AG20443 (cell line): ENCODE measurements at places on chromosomes 2 and 18.
A peak's percentile ranks its signal among the peaks of the same experiment; 100 is the strongest.

DNA sequence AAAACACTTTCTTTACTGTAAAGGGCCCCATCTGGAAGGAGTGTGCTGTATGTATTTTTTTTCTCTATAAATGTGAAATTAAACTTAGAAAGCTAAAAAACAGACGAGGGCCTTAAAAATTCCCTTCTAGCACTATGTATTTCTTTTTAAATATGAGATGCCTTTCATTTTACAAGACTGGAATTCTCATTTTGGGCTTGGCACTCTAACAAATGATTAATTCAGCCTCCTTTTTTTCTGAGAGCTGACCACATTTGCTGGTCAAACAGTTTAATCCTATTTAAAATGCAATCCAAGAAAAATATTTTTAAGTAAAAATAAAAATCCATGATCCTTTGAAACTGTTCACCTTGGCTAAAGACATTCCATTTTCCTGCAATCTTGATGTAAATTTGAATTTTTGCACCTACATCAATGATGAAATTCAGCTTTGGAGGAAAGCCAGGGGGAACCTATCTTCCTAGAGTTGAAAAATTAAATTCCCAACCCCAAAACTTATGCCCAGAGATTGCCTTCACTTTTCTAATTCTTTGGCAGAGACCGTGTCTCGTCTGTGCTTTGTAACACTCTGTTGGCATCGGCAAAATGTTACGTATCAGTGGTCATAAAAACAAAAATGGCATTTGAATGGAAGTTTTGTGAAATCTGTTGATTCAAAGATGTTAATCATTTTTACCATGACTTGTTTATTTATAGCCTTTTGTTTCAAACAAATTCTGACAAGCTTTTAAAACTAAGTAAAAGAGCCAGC is 284.5 kb downstream of the ZNF521 start:
- DNase-seq: peak; percentile 41

- DNase-seq: peak; percentile 29
Measured at GRCh38 chr2:219995991-219996765, 368.7 kb downstream of the SLC4A3 start.

DNA sequence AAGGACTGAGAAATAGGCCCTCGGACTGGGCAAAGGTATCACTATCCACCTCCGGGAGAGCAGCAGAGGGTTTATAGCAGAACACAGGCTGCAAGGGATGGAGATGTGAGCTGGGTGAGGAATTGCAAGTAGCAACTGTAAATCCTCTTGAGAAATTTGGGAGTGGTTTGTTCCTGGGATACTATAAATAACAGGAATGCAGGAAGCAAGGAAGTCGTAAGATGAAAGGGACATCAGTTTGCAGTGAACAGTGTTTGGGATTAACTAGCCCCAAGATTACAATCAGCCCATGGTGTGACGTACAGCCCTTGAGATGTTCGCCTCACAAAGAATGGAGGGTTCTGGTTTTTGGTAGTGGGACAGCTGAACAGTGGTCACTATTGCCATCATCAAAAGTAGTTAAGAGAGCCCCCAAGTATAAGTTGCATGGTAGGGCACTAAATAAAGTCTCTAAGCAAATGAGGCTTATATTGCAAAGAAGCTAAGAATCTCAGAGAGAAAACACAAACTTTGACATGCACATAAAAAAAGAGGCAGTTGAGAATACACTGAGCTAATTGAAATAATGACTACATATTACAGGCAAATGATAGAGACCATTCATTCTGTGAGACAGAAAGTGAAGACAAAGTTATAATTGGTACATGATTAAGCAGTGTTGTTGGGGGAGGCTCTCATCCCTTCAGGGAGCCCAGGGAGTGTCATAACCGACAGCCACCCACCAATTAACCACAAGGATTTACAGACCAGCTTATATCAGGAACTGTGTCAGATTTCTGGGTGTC is 362.5 kb upstream of the ACVR2A start:
- DNase-seq: peak; percentile 26

- no peak for DNase-seq
Measured at GRCh38 chr2:41832218-41832617, 215.6 kb upstream of the PKDCC start.

GRCh38 chr2:127597046-127597983 is 48.6 kb upstream of the GPR17 start:
- DNase-seq: no peak

- no peak for DNase-seq
Measured at GRCh38 chr2:16224298-16225045, 284.1 kb downstream of the MYCN start.

GRCh38 chr2:47065771-47066380 is 89.2 kb downstream of the STPG4 start:
- peak; percentile 84 for DNase-seq

DNA sequence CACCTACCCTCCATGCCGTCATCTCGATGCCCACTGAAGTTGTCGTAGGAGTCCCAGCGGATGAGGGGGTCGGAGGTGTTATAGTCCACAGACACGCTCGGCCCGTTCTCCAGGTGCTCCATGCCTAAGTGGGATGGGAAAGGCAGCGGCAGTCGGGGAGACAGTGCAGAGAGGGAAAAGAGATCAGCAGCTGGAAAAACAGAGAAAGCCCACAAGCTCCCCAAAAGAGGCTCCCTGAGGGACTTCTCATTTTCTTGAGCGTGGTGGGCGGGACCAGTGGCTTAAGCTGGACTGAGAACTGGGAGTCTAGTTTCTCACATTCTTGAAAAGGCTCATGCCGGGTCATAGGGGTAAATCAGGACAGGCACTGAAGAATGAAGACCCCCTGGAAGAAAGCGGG is 121.9 kb downstream of the TNS1 start:
- no peak for DNase-seq

DNA sequence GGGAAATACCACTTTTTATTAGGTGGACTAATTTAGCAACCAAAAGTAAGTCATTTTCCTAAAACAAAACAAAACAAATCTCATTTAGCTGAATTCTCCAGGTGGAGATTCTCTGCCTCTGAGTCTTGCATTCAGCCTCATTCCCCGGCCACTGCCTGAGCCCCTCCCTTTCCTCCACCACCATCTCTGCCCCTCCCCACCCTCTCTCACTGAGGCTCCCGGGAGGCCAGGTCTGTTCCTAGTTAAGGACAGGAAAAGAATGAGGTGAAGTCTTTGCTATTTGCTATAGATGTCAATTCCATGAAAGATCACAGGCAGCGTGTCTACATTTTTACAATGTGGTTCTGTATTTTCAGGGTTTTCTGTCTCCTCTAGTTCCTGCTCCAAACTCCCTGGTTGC is 83.0 kb upstream of the SOX11 start:
- DNase-seq: no peak

DNA sequence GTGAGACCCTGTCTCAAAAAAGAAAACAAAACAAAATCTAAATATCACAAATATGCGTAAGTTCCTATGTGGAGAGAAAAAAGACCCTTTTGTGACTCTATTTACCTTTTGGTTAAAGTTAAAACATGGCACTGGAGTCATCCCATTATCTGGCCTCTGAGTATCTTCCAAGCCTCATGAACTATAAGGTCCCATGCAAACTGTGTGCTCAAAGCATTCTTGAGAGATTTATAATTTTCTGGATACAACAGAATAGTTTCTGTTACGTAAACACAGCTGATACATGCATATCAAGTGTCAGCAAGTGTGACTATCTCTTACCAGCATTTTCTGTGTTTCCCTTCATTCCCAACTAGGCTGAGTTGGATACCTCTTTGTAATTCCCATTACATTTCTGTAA is 8.8 kb upstream of the NOSTRIN start:
- no peak for DNase-seq

DNA sequence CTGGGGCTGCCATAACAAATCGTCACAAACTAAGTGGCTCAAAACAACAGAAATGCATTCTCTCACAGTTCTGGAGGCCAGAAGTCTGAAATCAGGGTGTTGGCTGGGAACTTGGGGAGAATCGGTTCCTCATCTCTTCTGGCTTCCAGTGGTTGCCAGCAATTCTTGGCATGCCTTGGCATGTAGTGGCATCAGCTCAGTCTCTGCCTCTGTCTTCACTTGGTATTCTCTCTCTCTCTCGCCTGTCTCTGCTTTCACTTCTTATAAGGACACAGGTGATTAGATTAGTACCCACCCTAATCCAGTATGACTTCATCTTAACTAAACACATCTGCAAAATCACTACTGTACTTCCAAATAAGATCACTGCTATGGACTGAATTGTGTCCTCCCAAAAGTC is 695.4 kb upstream of the ID2 start:
- no peak for DNase-seq

GRCh38 chr2:136019825-136020224 is 34.4 kb upstream of the DARS1 start:
- no peak for DNase-seq

DNA sequence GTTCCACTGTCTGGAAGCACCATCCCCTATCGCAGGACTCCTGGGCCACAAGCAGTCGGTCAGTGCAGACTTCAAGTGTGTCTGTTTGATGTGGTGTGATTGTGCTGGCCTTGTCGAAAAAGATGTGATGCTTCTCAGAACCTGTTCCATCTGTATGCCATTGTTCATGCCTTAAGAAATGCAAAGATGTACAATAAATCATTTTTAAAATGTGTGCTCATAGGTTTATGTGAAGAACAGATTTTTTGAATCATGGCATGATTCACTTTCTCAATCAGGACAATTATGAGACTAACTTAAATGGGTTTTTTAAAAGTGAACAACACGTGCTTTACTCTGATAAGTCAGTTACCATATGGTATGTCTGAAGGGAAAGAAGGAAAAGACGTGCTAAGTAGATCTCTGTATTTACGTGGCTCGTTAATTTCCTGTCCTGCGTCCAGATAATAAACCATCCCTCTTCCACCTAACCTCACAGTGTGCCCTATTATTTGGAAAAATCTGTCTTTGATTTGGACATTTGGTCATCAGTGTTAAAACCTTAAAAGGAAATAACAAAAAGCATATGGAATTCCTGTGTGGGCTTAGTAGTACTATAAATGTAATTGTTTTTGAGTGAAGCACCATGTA is 54.9 kb downstream of the PRKRA start:
- DNase-seq: no peak

- DNase-seq: no peak
Measured at GRCh38 chr2:171325886-171326585, 107.8 kb downstream of the METTL8 start.

GRCh38 chr2:157182204-157182709 is 75.2 kb upstream of the GALNT5 start:
- DNase-seq: no peak

DNA sequence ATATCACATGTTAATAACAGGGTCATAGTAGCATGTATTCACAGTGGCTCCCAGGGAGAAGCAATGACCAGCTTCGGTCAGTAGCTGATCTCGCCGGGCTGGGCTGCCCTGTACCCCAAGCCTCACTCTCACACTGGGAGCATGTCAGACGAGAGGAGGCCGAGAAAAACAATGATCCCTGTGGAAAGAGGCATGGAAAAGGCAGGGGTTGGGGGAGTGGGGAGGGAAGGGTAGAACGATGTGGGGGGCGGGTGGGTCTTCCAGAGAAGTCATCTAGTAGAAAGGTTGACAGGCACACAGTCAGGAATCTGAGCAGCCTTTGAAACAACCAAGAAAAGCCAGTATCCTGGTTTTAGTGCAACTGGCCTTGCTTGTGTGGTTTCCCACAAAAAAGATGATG is 25.4 kb downstream of the TGFA start:
- no peak for DNase-seq

- peak; percentile 74 for DNase-seq
Measured at GRCh38 chr18:56327191-56327885, 311.1 kb downstream of the TXNL1 start.

DNA sequence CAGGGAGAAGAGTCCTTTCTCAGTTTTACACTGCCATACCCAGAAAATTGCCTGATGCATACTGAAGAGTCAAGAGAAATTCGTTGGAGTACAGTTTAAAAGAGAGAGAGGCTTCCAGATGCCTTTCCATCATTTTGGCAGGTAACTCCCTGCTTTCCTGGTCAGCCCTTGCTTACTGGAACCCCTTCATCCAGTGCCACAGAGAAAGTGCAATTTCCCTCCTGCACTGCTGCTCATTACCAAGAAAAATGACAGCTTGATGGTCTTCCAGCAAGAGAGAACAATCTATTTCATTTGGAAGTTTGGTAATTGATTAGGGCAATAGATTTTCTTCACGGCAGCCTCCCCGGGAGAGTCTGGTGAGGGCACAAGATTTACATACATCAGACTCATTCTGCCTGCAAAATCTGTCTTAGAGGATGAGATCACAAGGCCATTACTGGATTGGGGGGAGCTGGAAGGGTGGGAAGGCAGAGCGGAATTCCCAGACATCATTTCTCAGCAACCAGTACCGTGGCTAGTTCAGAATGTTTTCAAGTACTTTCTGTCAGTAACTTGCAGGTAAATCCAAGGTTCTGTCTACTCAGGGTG is 102.8 kb upstream of the SLC14A2 start:
- DNase-seq: no peak

DNA sequence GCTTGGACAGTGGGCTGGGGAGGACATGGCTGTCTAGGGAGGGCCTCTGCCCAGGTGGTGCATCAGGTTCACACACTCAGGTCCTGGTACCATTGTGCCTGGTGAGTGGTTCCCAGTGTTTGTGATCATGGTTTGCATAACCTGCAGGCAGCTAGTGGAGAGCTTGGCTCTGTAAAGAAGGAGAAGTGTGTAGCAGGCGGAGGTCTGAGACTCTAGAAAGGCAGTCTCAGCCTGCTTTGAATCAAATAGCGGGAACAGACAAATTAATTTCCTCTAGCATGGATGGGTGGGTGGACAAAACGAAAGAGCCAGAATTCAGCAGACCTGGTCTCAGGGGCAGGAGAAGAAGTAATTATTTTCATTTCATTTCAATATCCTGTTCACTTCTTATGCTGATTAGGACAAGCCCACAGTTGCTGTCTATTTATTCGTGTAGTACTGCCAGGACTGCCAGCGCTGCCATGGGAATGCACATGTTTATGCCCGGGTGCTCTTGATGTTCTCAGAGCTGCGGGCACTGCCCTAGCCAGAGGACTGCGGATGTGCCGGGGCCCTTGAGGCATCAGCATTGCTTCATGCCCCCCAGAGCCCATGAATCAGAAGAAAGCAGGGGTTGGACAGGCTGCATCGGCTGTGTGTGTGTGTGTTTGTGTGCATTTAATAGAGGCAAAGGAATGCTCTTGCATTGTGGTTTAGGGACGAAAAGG is 45.4 kb upstream of the DLX2 start:
- peak; percentile 70 for DNase-seq

DNA sequence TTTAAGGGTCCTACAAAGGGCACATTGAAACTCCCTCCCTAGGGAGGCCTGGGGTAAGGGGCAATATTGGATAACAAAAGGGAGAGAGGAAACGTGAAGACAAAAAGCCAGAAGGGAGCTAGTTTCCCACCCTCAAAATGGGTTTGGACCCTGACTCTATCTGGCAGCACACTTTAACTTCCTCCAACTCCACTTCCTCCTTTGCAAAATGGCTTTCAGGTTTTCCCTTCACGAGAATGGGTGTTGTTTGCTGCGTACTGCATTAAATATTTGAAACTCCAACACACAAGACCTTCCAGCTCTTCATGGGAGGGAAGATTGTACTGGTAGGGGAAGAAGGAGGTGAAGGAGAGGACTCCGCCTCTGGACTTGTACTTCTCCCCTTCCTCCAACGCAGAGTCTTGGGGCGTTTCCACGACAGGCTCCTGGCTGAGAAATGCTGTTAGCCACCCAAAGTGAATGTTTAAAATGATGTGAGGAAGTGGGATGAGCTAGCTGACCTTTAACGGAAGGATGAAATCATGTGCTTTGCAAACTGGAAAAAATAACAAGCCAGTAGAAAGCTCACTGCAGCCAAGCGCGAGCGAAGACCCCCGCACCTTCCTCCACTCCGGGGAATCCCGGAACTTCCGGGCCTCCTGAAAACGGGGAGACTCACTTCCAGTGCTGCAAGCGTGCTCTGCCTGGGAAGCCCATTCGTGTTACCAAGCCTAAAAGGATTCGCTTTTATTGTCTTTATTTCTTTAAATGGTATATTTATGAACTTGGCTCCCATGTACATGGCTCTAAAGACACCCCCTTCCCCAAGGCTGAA is 85.6 kb downstream of the VIT start:
- DNase-seq: no peak

- DNase-seq: no peak
Measured at GRCh38 chr18:55585920-55586561, 2.0 kb downstream of the TCF4 start.
